Stimulated activated CD4-positive, alpha-beta T cell treated with anti-CD3 and anti-CD28 coated beads, Interleukin-15, amount 100 ng/mL, for 1 hour (primary cell): ENCODE measurements at places on chromosomes 2 and 18.

DNA sequence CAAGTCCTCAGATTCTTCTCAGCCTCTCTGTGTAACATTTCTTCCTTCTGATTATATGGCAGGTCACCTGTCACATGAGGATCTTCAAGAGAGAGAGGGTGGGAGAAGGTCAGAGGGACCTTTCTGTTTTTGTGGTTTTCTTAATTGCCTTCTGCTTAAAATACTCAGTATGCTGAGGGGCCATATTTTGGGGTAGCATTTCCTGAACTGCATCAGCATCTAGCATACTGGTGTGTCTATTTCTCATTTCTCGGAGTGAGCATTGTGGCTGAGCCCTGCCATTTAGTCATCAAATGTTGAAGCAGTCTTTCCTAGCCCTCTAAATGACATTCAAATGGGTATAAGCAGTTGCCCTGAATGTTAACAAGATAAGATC lies 162.7 kb downstream of the MYO3B start:
- no peak for DNase-seq

- DNase-seq, result peak; percentile 4
These were observed 360.1 kb downstream of the LPIN1 start for GRCh38 chr2:12106440-12107080.

- DNase-seq, result no peak
These were observed 34.3 kb downstream of the ACSL3 start for GRCh38 chr2:222895144-222895543.

GRCh38 chr2:118049140-118049815 lies 35.4 kb upstream of the CCDC93 start:
- DNase-seq, result no peak

GRCh38 chr2:53452400-53452799 lies 315.2 kb upstream of the CHAC2 start:
- DNase-seq, result no peak

- DNase-seq, result no peak
These were observed 57.9 kb downstream of the SCN7A start for GRCh38 chr2:166436189-166436588.

- no peak for DNase-seq
These were observed 20.9 kb upstream of the ANXA4 start for GRCh38 chr2:69721022-69721421.

DNA sequence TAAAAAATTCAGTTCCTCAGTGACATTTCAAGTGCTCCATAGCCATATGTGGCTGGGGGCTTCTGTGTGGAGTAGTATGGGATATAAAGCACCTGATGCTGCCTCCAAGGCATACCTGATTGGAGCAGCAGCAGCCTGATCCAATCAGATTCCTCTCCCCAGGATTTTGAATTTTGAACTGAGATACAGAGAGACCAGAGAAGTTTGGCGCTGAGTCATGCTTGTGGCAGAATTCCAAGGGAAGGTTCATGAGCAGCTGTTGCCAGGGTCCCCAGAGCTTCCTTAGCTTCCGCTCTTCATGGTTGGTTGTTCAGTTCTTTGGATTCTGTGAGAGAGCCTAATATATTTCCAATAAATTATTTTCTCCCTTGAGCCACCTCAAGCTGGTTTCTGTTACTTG lies 29.0 kb upstream of the CFAP36 start:
- no peak for DNase-seq

GRCh38 chr2:68936427-68936826 lies 16.3 kb downstream of the GKN2 start:
- no peak for DNase-seq

- DNase-seq, result no peak
These were observed 62.6 kb downstream of the STPG4 start for GRCh38 chr2:47092465-47092864.

DNA sequence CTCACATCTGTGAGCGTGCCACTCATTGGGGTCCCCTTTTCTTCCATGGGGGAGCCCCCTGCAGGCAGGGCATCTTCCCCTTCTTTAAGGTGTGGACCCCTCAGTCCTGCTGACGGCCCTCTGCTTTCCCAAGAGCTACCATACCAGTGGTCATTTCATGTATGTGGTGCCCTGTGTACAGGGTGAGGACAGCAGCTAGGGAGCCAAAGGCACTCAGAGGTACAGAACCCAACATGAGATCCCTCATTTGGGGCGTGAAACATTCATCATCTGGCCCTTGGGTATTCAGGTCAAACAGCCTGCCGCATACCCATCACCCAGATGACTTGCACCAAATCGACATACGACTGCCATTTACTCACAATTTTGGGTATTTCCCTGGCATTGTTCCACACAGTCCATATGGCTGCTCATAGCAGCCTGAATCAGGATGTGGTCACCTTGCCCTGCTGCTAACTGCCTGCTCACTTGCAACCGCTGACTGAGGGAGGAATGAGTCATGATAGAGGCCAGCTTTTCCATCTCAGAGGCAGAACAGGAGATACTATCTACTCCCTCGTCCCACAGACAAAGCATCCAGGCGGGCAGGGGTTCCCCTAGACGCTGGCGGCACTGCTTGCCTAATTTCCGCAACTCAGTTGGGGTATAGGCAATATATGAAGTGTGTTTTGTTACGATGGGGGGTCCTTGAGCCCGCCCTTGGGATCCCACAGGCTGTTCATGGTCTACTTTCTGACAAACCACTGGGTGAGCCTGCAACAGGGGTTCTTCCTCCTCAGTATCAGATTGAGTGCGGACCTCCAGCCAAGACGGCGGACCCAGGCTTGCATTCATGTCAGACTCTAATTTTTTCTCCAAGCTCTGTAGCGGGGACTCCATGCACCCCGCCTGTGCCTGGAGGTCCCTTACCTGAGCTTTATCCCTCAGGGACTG lies 228.6 kb downstream of the SATB2 start:
- no peak for DNase-seq

DNA sequence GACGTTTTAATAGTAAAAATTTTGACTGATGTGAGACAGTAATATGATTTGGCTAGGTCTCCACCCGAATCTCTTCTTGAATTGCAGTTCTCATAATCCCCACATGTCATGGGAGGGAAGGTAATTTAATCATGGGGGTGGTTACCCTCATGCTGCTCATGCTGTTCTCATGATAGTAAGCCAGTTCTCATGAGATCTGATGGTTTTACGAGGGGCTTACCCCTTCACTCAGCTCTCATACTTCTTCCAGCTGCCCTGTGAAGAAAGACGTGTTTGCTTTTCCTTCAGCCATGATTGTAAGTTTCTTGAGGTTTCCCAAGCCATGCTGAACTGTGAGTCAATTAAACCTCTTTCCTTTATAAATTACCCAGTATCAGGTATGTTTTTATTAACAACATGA lies 327.0 kb upstream of the CDH7 start:
- DNase-seq, result no peak
